CD4-positive, alpha-beta T cell treated with Interleukin-2 at 100 ng/mL for 4 hours (primary cell): ENCODE measurements at places on chromosomes 11 and 22.

- no peak for DNase-seq
Observed at GRCh38 chr11:117396970-117397369, 69.3 kb downstream of the CEP164 start.

- DNase-seq, result no peak
Observed at GRCh38 chr22:36433318-36434231, 45.8 kb upstream of the MYH9 start.

GRCh38 chr11:3186166-3186953 lies 21.2 kb upstream of the OSBPL5 start:
- DNase-seq, result no peak

GRCh38 chr11:128940156-128940555 lies 2.5 kb downstream of the TP53AIP1 start:
- no peak for DNase-seq

- no peak for DNase-seq
Observed at GRCh38 chr22:31628362-31628761, 33.7 kb downstream of the PISD start.

DNA sequence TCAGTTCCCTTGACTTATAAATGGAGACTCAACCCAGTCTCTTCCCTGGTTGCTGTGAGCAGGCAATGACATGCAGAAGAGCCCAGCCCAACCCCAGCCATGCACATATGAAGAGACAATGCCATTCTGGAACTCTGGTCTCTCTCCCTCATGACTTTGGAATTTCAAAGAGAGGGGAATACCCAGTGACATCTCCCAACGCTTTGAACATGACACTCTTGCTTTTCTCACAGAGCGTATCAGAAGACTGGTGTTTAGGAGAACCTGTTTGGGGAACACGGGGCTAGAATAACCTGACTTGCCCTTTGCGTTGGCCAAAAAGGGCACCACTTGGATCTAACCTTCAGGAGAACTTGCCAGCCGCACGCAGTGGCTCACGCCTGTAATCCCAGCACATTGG lies 12.9 kb downstream of the RANGAP1 start:
- no peak for DNase-seq

DNA sequence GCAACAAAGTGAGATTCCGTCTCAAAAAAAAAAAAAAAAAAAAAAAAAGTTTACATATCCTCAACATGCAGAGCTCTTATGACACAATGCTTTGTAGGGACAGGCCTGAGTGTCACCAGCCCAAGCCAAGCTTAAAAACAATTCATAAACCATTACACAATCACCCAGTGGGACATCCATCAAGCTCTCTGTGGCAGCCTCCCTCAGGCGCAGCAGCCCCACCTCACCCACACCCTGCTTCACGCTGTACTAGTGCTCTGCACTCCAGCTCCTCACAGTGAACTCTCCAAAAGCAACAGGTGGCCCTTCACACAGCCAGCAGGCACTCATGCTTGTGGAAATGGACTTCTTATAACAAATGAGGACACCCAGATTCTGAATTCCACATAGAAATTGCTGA lies 3.5 kb upstream of the FOXRED2 start:
- DNase-seq, result no peak

DNA sequence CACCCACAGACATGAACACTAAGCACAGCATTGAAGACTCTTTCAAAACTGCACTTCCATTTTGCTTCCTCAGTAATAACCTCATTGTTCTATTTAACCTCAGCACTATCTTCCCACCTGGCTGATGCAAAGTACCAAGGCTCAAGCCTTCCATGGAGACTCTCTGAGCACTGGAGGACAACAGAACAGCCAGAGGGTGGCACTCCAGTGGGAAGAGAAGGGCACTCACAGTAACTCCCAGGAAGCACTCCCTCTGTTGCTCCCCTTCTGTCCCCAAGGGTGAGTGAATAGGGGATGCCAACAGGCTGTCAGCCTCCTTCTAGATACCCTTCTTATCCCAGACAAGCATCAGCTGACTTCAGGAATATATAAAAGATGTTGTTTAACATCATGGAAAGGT lies 3.5 kb downstream of the ME3 start:
- no peak for DNase-seq

GRCh38 chr11:11444804-11445131 lies 91.7 kb upstream of the CSNK2A3 start:
- no peak for DNase-seq

DNA sequence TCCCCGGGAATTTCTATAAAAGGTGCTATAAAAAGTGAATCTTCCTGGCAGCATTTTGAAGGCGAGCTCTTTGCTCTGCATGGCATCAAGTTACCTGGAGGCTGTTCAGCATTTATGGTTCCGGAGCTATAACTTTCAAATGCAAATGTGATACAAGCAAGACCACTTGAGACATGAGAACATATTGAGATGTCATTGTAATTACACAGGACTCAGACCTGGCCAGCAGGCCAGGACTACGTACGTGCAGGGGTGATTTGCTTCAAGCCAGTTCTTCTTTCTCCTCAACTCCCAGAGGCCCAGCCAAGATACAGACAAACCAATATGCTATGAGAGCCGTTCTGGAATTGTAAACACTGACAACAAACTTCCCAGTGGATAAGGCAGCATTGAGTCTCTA lies 227.4 kb upstream of the FAT3 start:
- no peak for DNase-seq
